ENCODE measurements at places on chromosomes 1 and 21.

GRCh38 chr1:83102630-83103071 lies 896.3 kb downstream of the TTLL7 start:
- no peak for DNase-seq

GRCh38 chr1:9886092-9886742 lies 23.9 kb downstream of the CTNNBIP1 start:
- no peak for DNase-seq

GRCh38 chr1:86436041-86436440 lies 12.1 kb downstream of the CLCA2 start:
- DNase-seq = no peak

GRCh38 chr1:29166291-29166878 lies 15.3 kb downstream of the SRSF4 start:
- no peak for DNase-seq

- no peak for DNase-seq
Observed at GRCh38 chr1:208242941-208243526, 1.1 kb downstream of the PLXNA2 start.

DNA sequence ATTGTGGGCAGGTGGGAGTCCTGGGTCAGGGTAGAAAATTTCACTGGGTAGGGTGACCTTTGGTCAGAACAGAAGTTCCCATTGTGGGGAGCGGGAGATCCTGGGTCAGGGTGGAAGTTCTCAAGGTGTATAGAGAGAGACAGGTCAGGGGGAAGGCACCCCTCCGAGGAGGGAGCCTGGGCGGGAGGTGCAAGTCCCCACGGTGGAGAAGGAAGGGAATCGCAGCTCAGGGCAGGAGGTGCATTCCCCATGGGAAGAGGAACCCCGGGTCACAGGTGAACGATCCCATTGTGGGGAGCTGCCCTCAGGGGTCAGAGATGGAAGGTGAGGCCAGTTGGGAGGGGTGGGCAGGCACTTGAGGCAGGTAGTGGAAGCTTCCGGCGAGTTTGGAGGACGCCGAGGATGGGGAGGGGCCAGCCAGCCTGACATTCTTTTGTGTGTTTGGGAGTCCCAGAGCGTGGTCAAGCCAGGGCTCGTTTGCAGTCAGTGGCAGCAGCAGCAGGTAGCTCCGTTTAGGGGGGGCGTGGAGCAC lies 637 bp downstream of the LYPLA2 start:
- DNase-seq = no peak

DNA sequence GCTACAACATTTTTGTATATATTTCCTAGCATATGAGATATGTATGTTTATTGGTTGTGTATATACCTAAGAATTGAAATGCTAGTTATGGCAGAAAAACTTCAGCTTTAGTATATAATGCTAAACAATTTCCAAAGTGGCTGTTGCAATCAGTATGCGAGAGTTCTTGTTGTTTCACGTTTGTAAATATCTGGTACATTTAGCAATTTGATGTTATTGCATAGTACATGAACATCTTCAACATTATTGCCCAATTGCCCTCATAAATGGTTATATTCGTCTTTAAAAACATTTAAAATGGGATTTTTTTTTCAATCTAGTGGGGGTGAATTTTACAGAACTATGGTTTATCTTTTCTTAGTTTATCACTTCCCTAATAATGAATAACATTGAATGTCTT lies 86.2 kb upstream of the HP1BP3 start:
- DNase-seq = no peak

DNA sequence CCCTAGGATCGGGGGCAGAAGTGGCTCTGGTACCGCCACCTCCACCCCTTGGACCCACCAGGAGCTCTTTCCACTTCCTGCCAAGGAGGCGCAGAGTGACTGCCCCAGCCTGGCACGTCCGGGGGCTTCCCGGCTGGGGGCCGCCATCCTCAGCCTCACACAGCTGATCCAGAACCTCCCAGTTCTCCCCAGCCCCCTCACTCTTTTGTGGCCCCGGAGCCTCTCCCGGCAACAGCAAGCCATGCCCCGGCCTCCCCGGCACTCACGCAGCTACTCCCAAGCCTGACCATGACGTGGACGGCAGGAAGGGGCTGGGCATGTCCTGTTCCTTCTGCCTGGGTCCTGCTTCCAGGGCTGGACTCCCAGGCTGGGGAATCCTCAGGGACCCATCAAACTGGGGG lies 17.1 kb downstream of the TP73 start:
- no peak for DNase-seq

- DNase-seq = no peak
Observed at GRCh38 chr1:223276029-223276428, 87.9 kb downstream of the SUSD4 start.

DNA sequence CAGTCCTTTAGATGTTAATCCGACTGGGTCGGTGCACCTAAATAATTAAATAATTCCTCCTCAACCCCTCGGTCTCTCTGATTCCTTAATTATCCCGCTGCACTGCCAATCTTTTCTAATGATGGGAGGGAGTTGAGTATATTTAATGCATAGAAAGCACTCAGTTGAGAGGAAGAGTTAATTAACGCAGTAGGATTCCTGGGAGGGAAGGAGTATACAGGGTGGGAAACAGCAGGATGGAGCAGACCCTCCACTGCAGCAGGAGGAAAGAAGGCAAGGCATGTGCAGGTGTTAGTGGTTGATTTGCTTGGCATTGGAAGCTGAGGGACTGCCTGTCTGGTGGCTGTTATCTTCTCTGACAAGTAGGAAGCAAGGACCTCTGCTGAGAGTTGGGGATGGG lies 9.9 kb upstream of the REN start:
- DNase-seq = no peak

DNA sequence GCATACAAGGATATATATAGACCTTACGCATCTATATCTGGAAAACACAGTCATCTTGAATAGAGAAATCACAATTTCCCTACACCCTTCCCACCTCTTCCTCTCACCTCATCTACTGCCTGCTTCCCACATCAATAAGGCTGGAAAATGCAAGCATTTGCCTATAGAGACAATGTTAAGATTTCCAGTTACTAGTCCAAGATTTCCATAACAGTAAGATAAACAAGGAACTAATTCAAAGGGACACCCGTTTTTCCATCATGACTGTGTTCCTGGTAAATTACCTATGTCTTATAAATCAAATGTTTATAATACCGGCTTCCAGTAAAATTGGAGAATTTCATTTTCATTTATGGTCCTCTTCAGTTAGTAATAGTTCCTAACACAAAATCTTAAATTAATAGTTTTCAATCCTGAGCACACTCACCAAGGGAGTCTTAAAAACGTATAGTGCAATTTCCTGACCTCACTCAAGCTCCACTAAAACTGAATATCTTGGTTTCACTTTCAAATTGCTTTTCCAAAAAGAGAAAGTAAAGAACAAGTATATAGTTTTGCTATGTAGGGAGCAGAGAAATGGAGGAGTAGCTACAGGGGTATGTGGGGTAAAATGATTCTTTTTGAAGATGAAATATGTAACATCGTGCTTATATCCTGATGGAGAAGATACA lies 398.7 kb downstream of the PLPP3 start:
- no peak for DNase-seq

GRCh38 chr1:118101515-118101844 lies 83.5 kb downstream of the SPAG17 start:
- DNase-seq = no peak

GRCh38 chr1:152514715-152515433 lies 592 bp downstream of the CRCT1 start:
- no peak for DNase-seq

- no peak for DNase-seq
Observed at GRCh38 chr21:35833991-35834390, 226.3 kb downstream of the SETD4 start.

DNA sequence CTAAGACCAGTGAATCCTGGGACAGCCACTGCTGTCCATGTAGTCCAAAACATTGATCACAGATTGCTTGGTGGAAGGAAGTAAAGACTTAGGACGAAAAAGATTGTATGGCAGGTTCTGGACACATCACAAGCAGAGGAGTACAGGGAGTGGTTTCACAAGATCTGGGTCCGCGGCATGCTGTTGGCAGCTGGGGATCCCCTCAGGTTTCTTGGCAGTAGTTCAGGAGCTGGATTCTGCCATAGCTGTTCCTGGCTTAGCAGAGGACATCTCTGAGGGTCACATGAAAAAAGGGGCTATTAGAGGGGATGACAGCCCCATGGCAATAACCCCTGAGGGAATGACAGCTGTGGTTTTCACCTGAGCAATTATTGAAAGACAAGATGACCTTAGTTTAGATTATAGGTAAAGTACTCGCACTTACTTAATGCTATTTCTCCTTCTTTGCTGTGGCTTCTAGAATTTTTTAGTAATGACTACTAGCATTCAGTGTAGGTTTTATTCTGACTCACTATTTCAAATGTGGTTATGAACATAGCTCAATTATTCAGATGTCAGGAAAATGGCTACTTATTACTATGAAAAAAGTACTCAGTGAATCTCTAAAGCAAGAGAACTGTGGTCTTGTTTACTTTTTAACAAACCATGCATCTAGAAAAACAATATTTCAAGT lies 8.2 kb downstream of the KRTAP27-1 start:
- DNase-seq = no peak

GRCh38 chr1:58058323-58058722 lies 488.2 kb downstream of the OMA1 start:
- no peak for DNase-seq

Measured in anterior cingulate cortex (tissue), 58 donors.